ENCODE measurements at places on chromosomes 6 and 20.
A peak's percentile ranks its signal among the peaks of the same experiment; 100 is the strongest.

GRCh38 chr6:3471711-3472110 is 14.9 kb upstream of the SLC22A23 start:
- peak; percentile 42 for DNase-seq

DNA sequence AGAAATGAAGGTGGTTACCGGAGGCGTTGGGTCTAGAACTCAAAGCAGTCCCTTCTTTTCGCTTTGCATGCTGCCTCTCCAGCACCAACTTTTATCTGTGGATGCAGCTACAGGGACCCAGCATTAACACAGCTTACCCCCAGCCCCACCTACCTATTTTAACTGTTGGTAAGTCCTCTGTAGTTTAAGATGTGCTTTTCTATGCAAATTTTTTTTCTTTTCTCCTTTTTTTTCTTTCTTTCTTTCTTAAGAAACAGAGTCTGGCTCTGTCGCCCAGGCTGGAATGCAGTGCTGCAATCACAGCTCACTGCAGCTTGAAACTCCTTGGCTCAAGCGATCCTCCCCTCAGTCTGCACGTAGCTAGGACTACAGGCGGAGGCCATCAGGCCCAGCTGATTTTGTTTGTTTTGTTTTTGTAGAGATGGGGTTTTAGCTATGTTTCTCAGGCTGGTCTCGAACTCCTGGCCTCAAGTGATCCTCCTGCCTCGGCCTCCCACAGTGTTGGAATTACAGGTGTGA is 6.5 kb upstream of the USP45 start:
- peak; percentile 72 for DNase-seq

DNA sequence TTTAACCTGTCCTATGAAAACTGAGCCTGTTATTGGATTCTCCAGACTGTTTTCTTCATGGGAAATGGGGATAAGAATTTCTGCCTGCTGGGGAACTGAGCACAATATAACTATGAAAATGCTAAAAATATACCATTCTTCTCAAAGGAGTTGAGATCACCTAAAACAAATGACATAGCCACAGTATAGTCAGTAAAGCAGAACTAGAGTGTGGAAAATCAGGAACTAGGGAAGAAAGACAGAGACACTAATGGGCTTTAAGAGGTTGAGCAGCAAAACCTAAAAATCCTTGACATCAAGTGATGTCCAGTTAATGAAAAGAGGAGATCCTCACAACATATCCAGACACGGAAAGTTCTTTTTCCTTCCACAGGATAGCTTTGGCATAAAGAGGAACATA is 215.7 kb upstream of the CST7 start:
- DNase-seq, result no peak

DNA sequence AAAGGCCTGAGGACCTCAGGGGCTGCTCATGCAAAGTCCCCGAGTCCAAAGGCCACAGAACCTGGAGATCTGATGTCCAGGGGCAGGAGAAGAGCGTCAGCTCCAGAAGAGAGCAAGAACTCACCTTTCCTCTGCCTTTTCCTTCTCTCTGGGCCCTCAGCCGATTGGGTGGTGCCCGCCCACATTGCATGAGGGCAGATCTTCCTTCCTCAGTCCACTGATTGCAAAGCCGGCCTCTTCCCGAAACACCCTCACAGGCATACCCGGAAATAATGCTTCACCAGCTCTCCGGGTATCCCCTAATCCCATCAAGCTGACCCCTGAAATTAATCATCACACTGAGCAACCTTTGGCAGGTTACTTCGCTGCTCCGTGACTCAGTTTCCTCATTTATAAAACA is 33.4 kb downstream of the SPDEF start:
- no peak for DNase-seq

- no peak for DNase-seq
These were observed 17.0 kb downstream of the PPARD start for GRCh38 chr6:35359346-35359743.

- DNase-seq, result peak; percentile 72
These were observed at the start of gene ESR1 for GRCh38 chr6:151807513-151808370. Gene ESR1 (plus strand): TSS chr6:151807682. CDS start chr6:151807913, 231 bp downstream.

DNA sequence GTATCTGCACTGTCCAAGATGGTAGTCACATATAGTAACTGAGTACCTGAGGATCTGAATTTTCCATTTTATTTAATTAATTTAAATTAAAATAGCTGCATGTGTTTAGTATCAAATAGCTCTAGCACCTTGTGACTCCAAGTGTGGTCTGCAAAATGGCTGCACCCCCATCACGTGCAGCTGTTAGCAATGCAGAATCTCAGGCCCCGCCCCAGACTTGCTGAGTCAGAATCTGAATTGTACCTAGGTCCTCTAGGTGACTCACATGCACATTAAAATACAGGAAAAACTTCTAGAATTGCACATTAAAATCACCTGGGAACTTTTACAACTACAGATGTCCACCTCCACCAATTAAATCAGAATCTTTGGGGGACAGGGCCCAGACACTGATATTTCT is 19.2 kb upstream of the FAM83C start:
- no peak for DNase-seq

DNA sequence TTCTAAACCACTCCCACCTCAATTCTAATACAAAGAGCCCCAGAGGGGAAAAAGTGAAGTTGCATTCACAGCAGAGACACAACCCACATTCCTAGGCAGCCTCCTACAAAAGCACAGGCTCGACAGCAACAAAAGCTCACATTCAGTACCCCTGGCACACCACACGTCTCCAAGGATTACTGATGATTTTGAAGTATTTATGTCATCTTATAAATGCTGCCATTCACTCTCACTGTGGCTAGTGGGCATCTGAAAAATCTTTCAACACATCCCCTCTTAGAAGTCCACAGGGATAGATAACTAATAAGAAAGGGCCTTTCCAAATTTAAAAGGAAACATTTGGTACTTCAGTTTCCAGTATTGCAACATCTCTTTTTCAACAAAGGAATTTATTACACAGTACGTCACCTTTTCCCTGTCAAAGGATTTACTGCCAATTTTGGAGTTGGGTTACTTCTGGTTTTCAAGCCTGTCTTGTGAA is 146.7 kb downstream of the TASP1 start:
- peak; percentile 81 for DNase-seq

DNA sequence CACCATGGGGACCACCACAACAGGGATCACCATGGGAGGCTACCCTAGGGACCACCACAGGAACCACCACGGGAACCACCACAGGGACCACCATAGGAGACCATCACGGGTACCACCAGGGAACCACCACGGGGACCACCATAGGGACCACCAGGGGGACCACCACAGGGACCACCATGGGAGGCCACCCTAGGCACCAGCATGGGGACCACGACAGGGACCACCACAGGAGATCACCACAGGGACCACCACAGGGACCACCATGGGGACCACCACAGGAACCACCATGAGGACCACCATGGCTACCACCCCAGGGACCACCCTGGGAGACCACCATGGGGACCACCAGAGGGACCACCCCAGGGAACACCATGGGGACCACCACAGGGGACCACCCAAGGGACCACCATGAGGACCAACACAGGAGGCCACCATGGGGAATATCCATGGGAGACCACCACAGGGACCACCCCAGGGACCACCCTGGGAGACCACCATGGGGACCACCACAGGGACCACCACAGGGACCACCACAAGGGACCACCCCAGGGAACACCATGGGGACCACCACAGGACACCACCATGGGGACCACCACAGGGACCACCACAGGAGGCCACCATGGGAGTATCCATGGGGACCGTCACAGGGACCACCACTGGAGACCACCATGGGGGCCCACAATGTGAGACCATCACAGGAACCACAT is 67.6 kb upstream of the MPC1 start:
- peak; percentile 22 for DNase-seq

DNA sequence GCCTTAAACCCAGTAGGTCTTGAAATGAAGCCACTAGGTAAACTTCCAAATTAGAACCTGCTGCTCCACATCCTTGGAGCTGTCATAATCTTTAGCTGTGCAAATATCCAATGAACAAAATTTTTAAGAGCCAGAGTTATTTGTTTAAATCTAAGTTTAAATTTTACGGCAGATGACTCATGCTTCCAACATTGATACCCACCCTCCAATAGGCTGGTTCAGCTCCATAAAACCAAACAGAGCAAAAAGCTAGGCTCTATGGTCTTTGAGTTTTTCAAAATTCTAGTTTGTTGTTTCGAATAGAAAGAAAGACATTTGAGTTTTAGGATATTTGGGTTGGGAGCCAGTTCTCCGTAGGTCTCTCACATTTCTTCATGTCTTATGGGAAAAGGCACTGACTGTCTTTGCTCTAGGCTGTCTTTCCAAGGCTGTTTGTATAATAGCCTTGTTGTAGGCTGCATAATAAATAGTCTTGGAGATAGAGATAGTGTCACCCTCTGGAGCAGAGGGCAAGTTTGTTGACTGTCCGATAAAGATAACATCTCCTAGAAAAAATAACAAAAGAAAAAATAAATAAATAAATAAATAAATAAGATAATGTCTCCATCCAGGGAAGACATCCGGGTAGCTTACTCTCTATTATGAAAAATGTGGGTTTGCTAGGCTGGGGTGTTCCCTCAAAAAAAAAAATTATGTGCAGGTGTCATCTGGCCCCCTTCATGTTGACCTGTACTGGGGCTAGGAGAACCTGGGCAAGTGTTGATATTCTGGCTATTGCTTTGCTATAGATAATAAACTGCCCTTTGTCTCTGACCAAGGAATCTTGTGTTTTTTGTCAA is 36.5 kb downstream of the SLC2A12 start:
- no peak for DNase-seq

GRCh38 chr6:12174878-12175277 is 115.3 kb upstream of the EDN1 start:
- no peak for DNase-seq

GRCh38 chr20:10636326-10636818 is 37.4 kb downstream of the JAG1 start:
- no peak for DNase-seq

DNA sequence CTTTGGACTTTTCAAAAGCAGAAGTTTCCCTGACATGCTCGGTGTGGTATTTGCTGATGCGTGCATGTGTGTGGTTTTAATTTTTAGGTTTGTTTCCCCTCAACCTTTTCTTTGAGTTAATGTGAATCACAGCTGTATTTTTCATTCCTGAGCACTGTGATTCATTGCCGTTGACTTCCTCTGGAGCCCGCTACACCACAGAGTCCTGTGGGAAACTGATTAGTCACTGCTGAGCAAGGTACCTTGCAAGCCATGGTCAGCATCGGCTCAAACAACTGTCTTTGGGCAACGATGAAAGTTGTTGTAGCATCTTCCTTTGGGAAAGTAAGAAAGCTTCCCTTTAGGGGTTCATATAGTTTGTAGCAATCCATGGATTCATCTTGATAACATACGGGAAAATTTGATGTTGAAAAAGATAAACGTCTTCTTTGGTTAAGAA is 57.5 kb downstream of the RIN2 start:
- peak; percentile 93 for DNase-seq

- peak; percentile 85 for DNase-seq
These were observed 36.1 kb downstream of the PSMB1 start for GRCh38 chr6:170516783-170517616.

DNA sequence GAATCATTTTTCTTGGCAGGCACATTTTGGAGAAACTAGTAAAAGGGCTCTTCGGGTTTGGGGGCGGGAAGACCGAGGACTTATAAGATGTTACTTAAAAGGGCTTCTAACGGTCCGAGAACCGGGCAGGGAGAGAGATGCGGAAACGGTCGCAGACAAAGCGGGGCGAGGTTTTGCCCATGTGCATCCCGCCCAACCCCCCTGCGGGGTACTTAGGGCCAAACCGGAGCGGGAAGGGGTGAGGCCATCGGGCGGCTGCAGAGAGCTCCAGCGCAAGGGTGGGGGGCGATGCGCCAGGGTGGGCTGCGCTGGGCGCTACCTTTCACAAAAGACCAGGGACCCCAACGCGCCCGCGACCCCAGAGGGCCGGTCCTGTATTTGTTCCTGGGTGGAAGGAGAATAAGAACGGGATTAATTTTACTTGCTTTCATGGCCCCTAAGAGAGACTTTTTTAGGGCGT is 616 bp downstream of the TUBB start:
- peak; percentile 76 for DNase-seq

DNA sequence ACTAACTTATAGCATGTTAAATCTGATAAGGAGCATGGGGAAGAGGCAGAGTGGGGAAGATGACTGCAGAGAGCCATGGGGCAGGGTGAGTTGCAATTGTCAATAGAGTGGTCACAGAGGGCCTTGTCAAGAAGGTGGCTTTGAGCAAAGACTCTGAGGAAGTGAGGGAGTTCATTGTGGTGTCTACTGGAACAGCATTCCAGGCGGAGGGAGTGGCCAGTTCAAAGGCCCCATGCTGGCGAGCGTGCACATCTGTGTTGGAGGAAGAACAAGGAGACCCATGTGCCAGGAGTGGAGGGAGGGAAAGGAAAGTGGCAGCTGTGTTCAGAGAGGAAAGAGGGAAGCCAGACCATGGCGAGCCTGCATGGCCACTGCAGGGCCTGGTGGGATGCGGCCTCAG is 15.8 kb upstream of the GPR6 start:
- DNase-seq, result no peak

DNA sequence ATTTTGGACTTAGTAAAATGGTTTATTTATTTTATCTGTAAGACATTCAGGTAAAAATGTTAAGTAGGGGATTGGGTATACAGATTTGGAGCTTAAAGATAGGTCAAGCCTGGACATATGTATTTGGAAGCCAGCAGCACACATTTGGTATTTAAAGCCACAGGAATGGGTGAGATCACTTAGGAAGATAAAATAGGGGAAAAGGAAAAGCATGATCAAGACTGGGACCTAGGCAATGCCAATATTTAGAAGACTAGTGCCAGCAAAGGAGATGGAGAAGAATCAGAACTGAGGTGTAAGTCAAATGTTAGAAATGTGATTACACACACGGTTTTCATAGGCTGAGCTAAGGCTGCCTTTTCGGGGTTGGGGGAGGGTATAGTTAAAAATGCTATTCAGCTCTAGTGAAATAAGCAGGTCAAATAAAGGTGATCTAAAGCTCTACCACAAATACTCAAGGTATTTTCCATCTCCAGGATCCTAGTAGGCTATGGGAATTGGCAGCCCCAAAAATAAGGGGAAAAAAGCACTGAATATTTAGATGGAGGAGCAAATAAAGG is 20.6 kb downstream of the SLC2A12 start:
- no peak for DNase-seq

GRCh38 chr6:146827216-146827928 is 228.6 kb downstream of the ADGB start:
- DNase-seq, result peak; percentile 54

DNA sequence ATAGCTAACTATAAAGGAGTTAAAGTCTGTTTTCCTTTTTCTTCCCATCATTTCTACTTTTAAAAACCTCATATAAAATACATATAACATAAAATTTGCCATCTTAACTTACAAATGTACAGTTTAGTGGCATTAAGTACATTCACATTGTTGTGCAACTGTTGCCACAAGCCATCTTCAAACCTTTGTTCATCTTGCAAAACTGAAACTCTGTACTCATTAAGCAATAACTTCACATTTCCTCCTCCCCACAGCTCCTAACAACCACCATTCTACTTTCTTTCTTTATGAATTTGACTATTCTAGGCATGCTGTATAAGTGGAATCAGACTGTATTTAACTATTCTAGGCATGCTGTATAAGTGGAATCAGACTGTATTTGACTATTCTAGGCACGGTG is 4.5 kb downstream of the CCDC170 start:
- DNase-seq, result no peak

GRCh38 chr6:79134699-79135474 is 56.8 kb upstream of the PHIP start:
- DNase-seq, result no peak

- no peak for DNase-seq
These were observed 298.4 kb downstream of the UTRN start for GRCh38 chr6:144583614-144583954.

Measured in islet precursor cell (in vitro differentiated cells).